ACHN (cell line): ENCODE measurements at places on chromosomes 12 and 14.

DNA sequence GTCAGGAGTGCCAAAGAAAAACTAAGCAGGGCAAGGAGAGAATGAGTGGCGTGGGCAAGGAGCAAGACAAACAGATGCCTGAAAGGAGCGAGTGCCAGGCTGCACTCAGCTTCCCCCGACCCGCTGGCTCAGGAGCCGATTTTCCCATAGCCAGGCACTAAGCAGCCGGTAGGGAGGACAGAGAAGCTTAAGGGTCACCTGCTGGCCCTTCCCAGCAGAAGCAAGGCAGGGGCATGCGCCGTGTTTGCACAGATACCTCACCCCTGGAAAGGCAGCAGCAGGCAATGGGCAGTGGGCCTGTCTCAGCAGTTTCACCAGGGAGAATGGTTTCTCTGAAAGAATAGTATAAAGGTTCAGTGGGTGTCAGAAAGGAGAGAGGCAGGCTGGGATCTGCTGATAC lies 104.9 kb upstream of the FKBP4 start:
- no peak for DNase-seq

DNA sequence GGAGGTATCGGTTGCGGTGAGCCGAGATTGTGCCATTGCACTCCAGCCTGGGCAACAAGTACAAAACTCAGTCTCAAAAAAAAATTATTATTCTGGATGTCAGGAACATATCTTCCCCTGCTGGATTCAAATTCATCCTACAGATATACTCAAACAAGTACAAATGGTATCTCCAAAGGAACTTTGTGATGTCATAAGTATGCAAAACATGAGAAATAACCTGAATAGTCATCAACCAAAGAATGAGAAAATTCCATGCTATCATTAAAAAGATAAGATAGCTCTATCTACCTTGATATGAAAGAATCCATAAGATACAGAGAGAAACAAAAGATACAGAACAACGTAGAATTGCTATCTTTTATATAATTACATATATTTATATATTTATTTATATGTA lies 67.7 kb downstream of the EEA1 start:
- no peak for DNase-seq

DNA sequence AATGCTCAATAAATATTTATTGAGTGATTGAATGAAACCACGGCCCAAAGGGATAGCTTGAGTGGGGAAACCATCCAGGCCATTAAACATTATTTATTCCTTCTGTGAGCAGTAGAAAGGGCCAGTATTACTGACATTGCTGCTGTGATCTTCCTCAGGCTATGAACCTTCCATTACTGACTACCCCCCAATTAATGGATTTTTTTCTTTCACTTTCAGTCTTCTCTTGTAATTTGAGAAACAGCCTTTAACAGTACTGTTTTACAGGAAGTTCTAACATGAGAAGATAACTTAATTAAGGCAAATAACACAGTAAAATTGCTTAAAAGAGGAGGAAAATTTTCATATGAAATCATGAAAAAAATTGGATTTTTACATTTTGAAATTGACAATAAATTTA lies 629.5 kb downstream of the TRHDE start:
- no peak for DNase-seq

DNA sequence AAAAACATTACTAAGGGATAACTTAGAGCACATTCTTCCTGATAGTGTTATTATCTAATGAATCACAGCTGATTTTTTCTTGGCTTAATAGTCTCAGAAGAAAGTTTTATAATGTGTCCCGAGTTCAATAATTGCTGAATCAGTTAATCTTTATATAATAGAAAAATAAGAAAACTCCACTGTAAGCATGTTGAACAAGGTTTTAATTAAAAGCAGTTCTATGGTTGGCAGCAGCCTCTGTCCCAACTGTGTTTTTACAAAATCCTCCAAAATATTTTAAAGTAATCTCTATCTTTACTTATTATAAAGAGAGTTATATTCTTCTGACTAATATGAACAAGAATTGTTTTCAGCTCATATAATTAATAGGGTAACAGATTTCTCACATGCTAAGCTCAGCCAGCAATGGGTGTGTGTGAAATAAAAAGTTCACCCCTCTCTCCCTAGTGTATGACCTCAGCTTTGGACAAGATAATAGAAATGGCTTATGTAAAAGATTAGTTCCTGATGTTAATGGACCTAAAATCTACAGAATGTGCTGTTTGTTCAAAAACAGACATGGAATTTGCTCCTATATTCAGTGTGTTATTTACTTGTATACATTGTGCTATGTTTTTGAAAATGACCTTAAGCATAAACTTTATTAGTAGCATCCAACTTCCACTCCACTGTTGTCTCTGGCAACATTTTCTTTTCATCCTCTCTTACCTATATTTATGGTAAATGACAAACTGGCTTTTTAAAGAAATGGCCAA lies 67.1 kb upstream of the DCN start:
- DNase-seq, result no peak

GRCh38 chr12:46585854-46586621 lies 213.5 kb upstream of the SLC38A2 start:
- DNase-seq, result no peak

DNA sequence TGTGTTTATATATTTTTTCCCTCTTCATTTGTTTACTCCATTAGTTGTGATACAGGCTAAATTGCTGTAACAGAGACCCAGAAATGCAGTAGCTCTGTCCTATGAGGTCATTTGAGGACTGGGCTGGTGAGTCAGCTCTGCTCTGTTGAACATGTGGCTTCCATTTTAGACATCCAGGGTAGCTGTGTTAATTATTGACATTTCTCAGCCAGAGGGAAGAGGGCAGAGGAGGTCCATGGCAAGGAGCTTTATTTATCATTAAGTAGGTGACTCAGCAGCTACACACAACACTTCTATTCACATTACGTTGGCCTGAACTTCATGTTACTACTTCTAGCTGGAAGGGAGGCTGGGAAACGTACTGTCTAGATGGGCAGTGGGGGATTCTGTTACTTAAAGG lies 85.4 kb downstream of the PTCSC3 start:
- DNase-seq, result peak; percentile 97
